ENCODE measurements at places on chromosomes 4 and X.

- no peak for DNase-seq
These were observed 39.8 kb downstream of the SNCA start for GRCh38 chr4:89797117-89797516.

GRCh38 chr4:8849266-8850073, 22.2 kb downstream of the HMX1 start:
- DNase-seq = no peak

DNA sequence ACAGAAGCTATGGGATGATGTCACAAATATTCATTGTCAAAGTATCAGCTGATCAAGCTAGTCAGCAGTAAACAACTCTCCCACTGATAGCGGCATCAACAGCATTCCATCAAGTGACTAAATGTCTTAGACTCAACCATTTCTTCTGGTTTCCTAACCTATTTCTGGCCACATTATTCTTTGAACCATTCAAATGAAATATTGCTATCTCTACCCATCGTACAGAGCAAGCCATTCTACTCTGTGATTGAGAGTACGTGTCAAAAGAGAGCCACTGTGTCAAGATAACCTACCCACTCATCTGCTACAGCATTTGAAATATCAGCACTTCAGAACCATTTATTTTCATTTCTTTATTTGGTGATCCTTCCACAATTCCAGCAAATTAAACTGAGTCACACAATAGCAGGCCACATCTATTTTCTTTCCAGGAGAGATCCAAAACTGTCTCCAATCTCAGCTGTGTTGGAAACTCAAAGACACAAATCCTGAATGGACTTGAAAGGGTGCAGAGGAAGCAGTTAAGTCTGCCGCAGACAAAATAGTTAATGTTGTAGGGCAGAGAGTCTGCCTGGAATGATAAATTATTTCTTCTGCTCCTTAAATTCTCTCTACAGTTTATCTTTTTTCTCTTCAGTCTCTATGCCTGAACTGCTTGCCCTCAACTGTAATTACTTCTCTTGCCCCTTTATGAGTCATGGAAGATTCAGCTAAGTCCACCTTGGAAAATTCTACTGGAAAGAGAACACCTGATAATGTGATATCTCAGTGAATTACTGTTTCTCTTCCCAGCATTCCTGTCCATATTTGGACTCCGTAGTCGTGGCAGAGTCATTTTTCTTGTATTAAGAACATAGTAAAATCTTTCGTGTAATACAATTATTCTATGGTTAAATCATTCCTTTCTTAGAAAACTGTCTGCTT, 364.8 kb downstream of the PDGFC start:
- no peak for DNase-seq

DNA sequence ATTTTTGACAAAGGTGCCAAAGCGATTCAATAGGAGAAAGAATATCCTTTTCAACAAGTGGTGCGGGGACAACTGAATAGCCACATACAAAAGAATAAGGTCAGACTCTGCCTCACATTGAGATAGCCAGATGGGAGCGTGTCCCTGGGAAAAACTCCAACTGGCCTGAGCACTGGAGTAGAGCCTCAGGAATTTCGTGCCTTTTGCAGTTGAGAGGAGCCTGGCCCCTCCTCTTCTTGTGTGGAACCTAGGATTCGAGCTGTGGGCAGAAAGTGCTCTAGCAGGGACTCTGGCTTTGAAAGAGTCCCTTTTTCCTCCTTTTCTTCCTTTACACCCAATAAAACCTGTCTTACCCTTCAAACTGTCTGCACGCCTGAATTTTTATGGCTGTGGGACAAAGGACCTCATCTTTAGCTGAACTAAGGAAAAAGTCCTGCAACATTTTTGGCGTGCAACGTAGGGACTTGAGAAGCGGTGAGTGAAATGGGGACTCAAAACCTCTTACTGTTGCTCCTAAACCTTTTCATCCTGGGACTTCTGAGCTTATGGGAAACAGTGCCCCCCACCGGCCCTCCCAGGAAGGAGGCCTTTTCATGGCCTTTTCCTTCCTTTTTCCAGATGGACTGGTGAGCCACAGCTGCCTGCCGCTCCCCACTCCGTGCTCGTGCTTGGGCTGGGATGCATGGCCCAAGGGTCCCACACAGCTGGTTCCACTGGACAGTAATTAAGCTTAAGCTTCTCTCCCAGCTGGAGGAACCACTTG, 68.6 kb downstream of the BMP15 start:
- DNase-seq = no peak

GRCh38 chr4:141636771-141637460, 533 bp downstream of the IL15 start:
- peak; percentile 27 for DNase-seq

DNA sequence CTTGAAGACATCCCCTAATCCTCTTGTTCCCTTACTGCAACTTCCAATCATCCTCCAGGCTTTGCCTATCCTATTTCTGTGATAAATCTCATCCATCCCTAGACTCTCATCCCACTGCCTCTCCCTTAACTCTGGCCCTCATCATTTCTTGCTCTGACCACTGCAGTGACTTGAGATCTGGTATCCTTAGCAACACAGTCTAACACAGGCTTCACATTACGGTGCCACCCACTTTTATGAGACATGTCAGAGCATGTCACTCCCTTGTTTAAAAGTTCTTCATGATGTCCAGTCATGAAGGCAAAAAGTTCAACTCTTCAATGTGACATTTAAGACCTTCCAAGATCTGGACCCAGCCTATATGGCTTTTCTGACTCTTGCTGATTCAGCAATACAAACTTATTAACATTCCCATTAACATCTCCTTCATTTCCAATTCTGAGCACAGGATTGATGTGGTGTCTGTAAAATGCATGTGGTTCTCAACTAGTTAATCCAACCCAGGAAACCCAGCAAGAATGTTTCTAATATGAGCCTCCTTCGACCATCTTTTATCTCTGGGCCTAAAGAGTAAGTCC, 64.0 kb downstream of the OR13H1 start:
- DNase-seq = no peak
